ENCODE measurements at places on chromosomes 5 and 9.

DNA sequence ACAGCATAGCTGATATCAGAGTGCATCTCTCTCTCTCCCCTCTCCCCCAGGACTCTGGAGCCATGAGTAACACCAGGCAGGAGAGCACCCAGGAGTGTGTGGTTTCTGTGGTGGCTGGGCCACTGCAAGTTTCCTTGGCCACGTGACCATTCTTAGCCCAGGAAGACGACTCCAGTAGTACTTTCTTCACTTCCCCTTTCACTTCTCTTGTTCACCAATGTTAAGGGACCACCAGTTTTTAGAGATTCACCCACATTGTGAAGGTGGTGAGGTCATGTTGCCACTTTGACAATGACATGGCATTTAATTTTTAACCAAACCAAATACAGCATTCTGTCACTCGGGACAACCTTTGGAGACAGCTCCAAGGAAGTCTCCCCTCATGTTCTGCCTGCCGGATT, 17.9 kb upstream of the DAPK1 start:
- no peak for DNase-seq

DNA sequence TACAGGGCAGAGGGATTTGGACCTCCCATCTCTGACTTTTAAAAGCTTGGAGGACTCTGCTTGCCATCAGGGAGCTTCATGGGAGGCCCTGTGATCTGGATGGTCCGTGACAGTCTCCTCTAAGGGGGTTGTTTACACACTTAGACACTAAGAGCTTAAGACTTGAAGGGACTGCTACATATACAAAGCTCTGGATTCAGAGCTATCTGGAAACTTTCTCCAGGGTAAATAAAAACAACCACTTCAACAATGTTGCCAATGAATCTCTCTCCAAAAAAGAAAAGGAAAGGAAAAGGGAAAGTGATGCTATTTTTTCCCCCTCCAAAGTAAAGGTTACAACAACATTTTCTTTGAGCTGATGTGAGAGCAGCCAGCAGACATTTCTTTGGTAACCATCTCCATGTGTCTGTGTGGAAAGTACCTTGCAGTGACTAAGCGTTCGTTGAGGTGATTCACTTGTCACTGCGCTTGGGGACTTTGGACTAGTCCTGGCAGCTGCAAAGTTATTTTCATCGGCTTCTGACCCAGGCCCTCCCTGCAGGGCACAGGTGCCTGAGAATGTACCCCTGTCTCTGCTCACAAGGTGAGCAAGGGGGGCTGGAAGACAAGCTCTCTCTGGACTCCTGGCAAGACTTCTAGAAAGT, 262.1 kb upstream of the KLF4 start:
- DNase-seq = no peak

GRCh38 chr9:110900917-110901316, 137.4 kb downstream of the LPAR1 start:
- no peak for DNase-seq

DNA sequence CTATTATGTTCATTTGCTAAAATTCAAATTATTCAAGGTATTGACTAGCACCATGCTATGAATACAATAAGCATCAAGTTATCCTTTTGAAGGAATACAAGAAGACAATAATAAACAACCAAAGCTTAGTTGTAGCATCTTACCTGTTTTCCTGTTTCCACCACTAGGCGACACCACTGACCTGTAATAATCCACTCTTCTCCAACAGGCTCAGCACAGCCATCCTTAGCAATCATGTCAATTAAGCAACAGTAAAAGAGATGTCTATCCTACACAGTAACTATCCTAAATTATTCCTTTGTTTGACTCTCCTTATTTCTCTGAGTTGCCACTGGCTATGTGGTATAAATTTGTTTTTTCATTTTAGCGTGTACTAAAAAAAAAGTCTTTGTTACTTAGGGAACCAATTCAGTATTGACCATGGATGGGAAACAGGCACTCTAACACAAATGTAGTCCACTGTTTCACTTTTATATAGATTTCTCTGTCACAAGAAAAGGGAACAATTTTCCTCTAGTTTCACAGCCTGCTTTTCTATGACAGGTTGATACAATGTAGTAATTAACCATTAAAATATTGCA, 46.2 kb downstream of the PCA3 start:
- DNase-seq = peak; percentile 53

DNA sequence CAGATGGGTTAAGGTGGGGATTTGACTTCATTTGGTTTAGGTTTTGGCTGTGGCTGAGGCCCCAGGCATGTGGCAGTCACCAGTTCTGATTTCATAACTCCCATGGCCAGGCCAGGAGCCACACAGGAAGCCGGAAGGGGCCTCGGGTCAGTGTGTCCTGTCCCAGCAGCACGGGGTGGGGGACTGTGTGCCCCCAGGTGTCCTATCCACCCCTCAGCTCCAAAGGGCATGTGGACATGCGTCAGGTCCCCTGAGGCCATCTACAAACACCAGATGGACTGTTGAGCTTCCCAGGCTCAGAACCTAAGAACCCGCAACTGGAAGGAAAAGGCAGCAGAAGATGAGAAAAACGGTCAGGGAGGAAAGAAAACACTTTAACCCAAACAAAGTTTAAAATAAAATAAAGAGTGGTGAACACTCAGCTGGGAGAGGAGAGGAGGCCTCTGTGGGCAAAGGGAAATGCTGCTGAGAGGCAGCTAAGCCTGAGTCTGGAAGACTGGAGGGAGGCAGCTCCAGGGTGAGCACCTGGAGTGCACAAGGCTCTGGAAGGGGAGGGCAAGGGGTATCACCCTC, 260.8 kb downstream of the AUH start:
- DNase-seq = no peak

DNA sequence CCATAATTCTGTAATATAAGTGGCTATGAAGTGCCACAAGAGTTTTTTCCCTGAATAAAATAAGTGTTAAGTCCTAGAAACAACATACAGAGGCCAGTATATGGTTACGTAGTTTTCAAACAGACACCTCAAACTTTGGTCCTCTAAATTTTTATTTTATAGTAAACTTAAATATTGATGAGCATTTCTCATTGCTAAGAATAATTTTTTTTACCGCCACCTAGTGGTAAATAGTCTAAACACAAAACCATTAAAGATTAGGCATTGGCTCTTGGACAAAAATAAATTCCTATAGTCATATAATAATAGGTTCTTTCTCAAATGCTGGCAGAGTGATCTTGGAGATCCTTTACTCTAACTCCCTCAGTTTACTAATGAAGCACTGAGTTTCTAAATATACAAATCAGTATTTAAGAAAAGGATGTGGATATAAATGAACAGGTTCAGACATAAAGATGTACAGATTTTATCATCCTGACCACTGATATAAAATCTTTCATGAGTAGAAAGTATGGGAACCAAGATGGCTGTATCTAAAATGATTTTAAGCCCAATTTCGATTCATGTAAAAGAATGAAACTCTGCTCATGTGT, 136.2 kb downstream of the FANCC start:
- no peak for DNase-seq

GRCh38 chr5:85017261-85017660, 632.6 kb upstream of the EDIL3 start:
- no peak for DNase-seq

DNA sequence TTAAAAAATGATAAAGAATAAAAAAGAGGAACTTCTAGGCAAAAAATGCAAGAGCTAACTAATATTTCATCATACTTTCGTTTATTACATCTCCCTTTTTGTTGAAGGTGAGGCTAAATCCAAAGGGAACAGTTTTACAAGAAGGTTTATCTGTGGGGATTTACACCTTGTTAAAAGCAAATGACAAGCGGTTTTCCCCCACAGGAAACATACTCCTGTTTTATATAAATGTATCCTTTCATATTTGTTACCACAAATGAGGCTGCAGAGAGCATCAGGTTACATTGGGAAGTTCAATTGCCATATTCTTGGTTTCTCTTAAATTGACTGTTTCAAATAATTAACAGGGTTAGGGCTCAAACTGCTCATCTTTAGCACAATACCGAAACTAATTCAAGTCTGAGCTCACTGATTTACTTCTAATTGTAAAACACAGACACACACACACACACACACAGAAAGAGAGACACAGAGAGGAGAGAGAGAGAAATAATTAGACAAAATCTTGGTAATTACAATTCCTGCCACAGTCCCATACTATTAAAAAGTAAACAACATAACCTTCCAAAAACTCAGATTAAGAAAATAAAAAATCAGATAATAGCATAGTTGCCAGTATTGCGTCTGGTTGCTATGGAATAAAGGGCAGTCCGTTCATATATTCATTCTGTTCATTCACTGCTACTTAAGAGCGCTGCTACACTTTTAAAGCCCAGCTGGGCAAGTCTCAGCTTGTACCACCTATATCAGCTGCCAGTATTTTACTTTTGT, 17.1 kb downstream of the RFX3 start:
- DNase-seq = peak; percentile 6

DNA sequence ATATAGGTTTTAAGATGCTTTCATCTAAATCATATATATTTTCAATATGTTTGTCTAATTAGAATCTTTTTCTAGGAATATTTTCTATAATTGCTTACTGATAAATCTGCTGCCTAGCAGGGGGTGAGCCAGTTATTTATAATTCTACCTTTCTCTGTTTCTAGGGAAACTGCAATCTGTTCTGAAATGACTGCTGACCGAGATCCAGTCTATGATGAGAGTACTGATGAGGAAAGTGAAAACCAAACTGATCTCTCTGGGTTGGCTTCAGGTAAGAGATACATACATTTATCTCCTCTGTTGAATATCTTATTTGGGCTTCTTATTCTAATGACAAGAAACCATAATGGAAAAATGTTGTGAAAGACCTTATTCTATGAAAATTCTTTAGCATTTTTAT, 127.3 kb downstream of the XRCC4 start:
- no peak for DNase-seq

DNA sequence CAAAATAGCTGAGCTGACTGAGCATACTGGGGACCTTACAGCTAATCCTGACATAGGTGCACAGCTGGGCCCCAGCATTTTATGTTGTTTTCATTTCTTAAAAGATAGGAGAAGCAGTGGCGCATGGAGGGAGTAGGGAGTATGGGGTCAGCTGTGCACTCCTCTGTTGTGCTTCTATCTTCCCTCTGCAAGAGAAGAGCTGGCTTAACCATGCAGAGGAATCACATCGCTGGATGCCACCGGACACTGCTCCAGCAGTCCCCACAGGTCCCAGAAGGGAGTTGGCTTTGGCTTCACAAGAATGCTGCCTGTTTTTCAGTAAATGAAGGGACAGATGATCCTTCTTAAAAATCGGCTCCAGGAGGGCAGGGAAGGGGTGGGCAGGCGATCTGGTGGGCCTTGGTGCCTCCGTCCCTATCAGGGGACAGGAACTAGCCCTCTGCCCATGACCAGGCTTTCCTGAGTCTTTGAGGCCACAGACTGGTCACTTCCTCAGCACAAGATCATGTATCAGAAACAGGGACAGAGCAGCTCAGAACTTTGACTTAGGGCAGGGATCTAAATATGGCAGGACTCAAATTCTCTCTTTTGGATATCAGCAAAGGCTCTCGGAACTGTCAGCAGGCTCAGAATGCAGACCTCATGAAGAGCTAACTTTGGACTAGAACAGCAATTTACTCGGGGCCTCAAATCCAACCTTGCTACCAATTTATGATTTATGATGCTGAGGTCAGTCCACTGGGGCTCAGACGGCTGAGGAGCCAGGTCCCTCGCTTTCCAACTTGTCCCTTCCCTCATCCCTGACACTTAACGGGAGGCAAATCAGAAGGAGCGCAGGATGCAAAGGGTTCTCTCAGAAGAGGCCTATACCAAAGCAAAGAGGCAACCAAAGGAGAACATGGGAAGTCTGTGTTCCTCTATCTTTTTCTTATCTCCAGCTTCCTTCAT, 47.2 kb downstream of the MARCHF3 start:
- DNase-seq = no peak

GRCh38 chr5:112915831-112916230, 6.2 kb downstream of the REEP5 start:
- no peak for DNase-seq

DNA sequence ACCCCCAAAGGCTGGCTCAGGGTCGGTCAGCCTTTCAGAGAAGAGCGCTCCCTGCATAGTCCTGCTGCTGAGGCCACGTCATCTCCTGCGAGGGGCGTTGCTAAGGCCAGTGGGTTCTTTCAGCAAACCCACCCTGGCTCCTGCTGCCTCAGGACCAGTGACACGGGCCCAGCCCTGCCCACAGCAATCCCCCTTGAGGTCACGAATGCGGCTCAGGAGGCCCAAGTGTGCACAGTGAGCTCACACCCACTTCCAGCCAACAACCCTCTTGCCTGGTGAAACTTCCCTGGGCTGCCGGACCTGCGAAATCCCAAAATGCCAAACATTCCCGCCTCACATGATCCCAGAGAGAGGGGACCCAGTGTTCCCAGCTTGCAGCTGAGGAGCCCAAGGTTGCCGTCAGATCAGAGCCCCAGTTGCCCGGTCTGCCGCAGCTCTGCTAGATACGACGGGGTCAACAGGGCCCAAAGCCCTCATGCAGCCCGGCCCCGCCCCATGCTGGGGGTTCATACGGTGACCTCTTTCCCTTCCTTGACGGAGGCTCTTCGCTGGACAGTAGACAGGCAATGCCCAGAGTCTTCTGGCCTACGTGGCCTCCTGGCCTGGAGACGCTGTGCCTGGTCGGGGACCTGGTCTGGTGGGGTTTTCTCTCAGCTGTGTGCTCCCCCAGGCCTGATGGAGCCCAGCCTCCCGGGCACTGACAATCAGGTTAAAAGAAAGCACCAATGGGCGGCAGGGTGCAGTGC, 116.4 kb upstream of the COL5A1 start:
- DNase-seq = no peak

DNA sequence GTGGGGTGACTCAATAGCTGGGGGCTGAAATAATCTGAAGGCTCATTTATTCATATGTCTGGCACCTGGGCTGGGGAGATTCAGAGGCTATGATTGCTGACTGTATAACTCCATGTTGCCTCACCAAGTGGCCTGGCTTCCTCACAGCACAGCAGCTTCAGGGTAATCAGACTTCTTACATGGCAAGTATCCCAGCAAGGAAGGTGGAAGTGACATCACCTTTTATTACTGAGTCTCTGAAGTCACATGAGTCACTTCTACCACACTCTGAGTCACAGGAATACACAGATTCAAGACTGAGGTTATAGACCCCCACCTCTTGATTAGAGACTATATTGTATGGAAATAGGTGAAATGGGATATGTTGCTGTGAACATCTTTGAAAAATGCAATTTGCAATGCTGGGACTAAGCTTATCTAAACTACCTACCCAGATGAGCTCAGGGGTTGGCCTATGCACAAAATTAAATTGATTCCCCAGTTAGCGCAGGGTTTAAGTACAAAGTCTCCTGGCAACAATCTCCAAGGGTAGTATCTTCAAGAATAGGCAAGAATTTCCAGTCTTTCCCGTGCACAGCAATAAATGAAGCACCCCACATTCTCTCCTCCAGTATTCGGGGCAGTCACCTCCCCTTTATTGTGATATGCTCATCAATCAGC, 553.1 kb downstream of the LRRC70 start:
- no peak for DNase-seq
